ENCODE measurements at places on chromosomes 11 and 22. TPM values are rescaled to one million over a fixed set of nuclear protein-coding genes. Genes with fewer than 3 reads are reported as not detected.

DNA sequence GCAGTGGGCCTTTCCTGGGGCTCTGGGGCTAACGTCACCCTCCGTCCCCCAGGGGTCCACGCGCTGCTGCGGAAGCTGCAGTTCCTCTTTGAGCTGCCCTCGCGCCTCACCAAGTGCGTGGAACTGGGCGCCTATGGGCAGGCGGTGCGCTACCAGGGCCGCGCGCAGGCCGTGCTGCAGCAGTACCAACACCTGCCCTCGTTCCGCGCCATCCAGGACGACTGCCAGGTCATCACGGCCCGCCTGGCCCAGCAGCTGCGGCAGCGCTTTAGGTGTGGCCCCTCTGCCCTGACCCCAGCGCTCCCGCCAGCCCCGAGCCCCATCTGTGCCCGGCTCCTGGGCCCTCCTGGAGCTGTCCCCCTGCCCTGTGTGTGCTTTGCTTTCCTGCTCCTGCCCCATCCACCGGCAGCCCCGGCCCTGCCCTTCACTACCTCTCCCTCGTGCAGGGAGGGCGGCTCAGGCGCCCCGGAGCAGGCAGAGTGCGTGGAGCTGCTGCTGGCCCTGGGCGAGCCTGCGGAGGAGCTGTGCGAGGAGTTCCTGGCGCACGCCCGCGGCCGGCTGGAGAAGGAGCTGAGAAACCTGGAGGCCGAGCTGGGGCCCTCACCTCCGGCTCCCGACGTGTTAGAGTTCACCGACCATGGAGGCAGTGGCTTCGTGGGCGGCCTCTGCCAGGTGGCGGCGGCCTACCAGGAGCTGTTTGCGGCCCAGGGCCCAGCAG, 3.8 kb upstream of the TM7SF2 start:
- DNase-seq = no peak

DNA sequence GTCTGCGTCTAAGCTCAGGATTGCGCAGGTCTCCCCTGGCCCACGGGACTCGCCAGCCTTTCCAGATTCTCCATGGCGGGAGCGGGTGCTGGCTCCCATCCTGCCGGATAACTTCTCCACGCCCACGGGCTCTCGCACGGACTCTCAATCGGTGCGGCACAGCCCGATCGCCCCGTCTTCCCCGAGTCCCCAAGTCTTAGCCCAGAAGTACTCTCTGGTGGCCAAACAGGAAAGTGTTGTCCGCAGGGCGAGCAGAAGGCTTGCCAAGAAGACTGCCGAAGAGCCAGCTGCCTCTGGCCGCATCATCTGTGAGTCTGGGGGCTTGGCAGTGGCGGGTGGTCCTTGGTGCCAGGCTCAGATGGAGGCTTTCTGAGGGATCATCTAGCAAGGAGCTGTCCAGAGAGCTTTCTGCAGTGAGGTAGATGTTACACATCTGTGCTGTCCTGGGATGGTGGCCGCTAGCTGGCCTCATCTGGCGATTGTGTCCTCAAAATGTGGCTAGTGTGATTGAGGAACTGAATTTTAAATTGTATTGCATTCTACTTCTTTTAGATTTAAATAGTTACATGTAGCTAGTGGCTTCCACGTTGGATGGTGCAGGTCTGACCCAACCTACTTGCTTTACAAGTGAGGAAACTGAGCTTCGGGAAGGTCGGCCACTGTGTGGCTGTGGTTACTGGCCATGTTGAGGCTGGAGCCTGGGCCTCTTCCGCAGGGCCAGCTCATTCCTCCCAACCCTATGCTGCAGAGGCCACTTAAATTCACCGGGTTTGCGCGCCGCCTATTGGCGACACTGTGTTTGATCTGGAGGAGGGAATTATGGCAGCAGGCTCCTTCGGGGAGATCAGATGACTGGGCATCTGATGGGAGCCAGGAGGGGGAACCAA, 6.7 kb downstream of the INCENP start:
- no peak for DNase-seq

DNA sequence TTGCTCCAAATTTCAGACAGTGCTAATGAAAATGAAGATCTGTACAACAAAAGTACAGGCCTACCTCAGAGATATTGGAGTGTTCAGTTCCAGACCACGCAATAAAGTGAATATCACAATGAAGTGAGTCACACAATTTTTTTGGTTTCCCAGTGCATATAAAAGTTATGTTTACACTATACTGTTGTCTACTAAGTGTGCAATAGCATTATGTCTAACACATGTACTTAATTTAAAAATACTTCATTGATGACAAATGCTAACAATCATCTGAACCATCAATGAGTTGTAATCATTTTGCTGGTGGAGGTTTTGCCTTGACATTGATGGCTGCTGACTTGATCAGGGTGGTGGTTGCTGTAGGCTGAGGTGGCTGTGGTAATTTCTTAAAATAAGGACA, 60.6 kb upstream of the E2F8 start:
- no peak for DNase-seq

- DNase-seq = no peak
These were observed 3.8 kb downstream of the DCPS start for GRCh38 chr11:126307706-126308105.

DNA sequence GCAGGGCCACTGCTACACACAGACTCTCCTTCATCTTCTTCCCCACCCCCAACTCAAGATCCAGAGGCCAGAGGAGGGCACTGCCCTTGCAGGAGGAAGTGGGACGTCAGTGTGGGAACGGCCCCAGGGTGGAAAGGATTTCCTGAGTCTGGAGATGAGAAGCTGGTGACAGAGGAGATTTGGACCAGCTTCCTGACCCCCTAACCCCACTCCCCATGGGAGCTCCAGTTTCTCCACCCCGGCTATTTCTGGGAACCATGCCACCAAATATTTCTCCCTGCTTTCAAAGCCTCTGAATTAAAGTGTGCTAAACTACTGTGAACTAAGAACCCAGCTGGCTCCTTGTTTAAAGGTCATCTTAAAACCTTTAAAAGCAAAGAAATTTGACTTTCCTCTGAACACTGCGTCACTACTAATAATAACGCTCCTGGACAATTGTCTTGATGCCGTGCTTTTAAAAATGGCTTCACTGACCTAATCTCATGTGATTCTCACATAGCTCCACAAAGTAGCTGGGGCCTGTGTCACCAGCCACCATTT, 46.6 kb downstream of the CWC15 start:
- no peak for DNase-seq

DNA sequence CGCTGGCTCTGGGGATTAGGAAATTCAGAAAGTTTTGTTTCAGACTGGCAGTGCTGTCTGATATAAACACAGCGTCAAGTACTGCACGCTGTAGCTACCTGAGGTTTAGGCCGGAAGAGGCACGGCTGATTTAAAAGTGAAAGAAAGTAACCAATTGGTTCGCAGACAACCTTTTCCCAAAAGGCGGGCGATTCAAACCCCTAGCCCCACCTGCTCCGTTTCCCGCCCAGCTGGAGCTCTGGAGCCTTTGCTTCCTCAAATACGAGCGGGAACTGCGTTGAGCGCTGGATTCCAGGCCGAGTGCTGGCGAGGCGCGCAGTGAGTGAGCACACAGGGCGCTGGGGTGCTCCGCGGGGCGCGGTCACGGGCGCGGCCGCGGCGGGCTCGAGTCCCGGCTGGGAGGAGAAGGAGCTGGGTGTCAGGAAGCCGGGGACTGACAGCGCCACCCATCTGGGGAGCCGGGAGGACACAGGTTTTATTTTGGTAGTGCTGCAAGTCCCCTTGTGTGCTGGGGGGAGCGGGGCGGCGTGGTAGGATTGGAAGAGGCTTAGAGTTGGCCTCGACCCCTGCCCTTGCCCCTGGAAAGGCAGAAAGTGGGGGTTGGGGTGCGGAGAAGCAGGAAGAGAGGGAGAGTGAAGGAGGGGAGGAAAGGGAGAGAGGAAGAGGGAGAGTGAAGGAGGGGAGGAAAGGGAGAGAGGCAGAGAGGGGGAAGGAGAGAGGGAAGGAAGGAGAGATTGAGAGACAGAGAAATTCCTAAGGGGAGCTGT, 2.1 kb downstream of the FAM111A start:
- DNase-seq = peak; percentile 74

GRCh38 chr22:43562843-43563242, 151.0 kb downstream of the MPPED1 start:
- no peak for DNase-seq

GRCh38 chr11:117145393-117145761, 1.3 kb downstream of the PAFAH1B2 start:
- no peak for DNase-seq

DNA sequence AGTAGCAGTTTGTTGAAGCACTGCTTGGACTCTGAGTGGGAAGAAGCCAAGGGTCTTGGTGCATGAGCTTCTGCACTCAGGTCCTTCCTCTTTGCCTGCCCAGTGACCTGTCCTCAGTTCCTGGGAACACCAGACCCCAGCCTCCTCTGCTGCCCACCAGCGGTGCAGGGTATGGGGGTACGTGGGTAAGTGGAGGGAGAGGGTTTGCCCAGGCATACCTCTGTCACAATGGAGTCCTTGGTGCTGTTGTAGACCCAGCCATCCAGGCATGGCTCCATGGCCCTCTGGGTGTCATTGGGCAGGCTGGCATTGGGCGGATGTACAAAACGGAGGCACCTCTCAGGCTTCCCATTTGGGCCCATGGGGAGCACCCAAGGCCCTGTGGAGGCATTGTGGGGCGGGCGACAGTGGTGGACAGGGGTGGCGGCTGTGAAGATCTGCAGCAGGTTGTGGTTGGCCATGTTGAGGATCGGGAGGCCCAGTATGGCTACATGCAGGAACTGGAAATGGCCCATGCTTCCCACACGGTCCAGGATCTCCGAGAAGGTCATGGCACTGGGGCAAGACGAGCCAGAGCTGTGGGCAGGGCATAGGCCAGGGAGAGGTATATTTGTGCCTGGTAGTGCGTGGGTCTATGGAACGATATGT, 1.1 kb downstream of the SLC22A8 start:
- no peak for DNase-seq

- no peak for DNase-seq
These were observed 15.8 kb downstream of the OR8D1 start for GRCh38 chr11:124297921-124298320.

The CWF19L2 gene
- total RNA-seq = 18.0 TPM

The IL18 gene
- total RNA-seq = 0.95 TPM

Data from naive thymus-derived CD4-positive, alpha-beta T cell (primary cell).